Central memory CD8-positive, alpha-beta T cell (primary cell): ENCODE measurements at places on chromosomes 1 and 21.
A peak's percentile ranks its signal among the peaks of the same experiment; 100 is the strongest.

GRCh38 chr1:18836654-18837053 is 22.8 kb downstream of the TAS1R2 start:
- no peak for DNase-seq

- DNase-seq, result no peak
These were observed 43.1 kb downstream of the DUSP10 start for GRCh38 chr1:221698579-221699349.

DNA sequence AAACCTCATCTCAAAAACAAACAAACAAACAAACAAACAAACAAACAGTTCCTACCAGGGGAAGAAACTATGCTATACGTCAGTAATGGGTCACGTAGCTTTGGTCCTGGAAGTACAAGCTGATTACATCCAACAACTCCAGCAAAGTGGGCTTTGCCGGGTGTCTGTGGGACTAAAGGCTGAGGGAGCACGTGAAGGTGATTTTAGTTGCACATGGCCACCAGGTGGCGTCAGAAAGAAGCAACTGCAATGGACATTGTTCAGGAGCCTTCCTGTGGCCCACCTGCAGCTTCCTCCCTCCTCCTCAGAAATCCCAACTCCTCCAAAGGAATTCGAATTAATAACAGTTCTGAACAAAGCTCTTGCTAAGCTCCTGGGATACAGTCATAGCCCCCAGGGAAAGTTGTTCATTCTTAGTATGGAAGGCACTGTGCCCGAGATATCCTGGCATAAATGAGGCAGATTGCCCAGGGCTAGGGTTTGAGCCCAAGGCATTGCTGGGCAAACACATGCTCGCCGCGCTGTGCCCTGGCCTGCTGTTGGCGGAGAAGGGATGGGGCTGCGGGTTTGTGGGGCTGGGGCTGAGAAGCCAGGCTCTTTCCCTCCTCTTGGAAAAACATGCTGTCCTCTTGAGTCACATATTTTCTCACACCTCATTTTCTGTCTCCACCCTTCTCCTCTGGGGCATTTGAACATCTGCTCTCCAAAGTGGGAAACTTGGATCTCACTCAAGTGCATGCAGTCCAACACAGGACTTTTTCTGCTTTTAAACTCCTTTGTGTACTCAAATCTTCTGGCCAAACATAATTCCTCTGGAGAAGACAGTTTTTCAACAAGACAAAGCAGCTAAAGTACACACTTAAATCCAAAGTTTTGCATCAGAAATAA is 28.6 kb downstream of the AKNAD1 start:
- peak; percentile 44 for DNase-seq

DNA sequence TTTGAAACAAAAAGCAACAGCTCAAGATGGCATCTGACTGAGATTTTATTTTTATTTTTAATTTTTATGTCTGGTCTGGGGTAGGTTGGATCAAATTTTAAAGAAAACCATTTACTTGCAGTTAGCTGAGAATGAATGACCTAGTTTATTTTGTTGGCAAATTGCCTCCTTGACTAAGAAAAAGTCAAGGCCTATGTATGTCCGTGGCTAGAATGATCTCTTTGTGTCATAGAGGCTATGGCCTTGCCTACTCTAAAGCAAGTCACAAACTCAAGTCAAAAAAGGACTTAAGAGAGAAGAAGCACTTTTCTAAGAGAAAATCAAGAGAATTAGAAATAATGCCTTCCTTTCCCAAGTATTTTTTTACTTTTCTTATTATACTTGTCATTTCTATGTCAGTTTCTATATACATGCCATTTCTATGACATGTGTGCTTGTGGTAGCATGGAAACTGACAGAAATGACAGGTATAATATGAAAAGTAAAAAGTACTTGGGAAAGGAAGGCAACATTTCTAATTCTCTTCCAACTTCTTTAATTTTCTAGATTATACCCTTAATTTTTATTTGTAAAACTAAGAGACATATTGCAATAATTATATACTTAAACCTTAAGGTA is 136.7 kb downstream of the CENPF start:
- DNase-seq, result no peak

DNA sequence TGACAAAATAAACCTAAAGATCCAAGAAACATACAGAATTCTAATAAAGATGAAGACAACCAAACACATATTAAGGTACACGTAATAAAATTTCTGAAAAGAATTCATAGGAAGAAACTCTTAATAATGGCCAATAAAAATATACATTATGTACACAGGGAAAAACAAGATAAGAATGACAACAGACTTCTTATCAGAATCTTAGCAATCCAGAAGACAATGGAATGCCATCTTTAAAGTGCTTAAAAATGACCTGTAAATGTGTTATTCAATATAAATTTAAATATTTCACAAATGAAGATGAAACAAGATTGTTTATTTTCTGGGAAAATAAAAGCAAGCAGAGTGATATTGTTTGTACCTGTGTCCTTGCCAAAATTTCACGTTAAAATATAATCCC is 530.4 kb upstream of the PTBP2 start:
- no peak for DNase-seq

DNA sequence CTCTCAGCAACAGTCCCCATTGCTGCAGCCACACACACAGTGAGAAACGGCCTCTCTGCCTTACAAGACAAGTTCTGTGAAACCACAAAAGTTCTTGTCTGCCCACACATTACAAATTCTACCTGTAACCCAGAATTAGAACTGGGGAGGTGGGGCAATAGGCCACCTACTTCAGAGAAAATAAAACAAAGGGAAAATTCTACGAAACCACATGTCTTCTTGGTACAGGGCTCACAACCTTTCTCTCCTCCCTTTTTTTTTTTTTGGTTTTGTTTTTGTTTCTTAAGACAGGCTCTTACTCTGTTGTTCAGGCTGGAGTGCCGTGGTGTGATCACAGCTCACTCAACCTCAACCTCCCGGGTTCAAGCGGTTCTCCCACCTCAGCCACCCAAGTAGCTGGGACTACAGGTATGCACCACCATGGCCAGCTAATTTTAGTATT is 30.2 kb downstream of the LPAR3 start:
- DNase-seq, result peak; percentile 30
